ENCODE measurements at places on chromosomes 6 and 20.

GRCh38 chr6:53441035-53441493, 92.3 kb upstream of the ELOVL5 start:
- no peak for DNase-seq

GRCh38 chr20:3931664-3932063, 42.5 kb downstream of the PANK2 start:
- no peak for DNase-seq

- DNase-seq: no peak
These were observed 142.7 kb upstream of the EXOC2 start for GRCh38 chr6:835476-836160.

GRCh38 chr6:126842769-126843168, 275.7 kb upstream of the RSPO3 start:
- DNase-seq: no peak

DNA sequence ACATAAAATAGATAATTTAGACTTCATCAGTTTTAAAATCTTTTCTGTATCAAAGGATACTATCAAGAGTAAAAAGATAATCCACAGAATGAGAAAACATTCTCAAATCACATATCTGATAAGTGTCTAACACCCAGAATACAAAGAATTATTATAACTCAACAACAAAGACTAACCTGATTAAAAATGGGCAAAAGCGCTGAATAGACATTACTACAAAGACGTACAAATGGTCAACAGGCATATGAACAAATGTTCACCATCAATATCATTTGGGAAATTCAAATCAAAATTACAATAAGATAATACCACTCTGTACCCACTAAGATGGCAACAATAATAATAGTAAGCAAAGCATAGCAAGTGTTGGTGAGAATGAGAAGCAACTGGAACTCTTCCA, 503.8 kb downstream of the CDH26 start:
- DNase-seq: no peak

DNA sequence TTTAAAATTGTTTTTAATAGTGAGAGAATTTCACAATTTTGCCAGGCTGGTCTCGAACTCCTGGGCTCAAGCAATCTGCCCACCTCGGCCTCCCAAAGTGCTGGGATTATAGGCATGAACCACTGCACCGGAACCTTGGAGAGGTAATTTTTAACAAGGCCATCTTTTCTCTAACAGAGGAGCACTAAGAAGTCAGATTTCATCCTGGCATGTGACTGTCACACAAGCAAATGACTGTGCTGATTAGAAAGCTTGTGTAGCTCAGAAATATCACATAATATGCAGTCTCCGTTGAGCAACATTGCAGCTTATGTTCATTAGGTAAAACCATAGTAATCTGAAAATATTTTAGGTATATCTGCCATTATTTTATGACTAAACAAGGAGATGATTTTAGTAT, 156.0 kb downstream of the CCDC170 start:
- DNase-seq: no peak

DNA sequence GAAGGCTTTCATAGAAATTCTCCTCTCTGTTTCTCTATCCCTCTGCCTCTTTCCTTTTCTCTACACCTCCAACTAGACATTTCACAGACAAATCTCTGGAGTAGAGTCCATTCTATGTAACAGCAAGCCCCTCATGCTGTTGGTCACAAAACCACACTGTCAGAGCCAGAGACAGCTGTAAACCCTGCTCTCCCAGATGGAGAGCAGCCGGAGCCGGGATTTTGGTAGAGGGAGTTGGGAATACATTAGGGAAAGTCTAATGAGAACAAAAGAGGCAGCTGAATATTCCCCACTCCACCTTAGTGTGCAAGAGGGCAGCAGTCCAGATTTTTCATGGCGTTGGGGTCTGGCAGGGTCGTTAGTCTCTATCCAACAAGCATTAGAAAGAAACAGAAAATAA, 68.3 kb upstream of the EDN1 start:
- no peak for DNase-seq

GRCh38 chr20:25466846-25467245, 59.4 kb downstream of the GINS1 start:
- no peak for DNase-seq

- no peak for DNase-seq
These were observed 23.8 kb downstream of the PCNA start for GRCh38 chr20:5095931-5096330.

GRCh38 chr6:34027445-34027936, 118.4 kb downstream of the GRM4 start:
- DNase-seq: peak; percentile 82

DNA sequence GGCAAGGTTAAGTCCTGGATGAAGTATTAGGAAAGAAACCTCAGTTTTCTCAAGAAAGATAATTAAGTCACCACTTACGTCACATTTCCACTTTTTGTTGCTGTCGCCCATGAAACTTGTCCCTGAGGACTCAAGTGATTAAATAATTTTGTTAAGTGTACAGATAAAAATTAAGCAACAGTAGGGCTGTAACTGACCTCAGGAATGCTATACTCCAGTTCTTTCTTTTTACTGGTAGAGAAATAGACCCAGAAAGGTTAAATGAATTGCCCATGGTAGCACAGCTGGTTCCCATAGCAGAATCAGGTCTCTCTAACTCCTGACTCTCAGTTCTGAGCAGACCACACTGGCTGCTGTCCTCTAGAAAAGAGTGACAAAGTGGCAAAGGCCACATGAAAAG, 54.5 kb downstream of the CLIC5 start:
- no peak for DNase-seq

- DNase-seq: peak; percentile 33
These were observed 255.9 kb downstream of the SYNE1 start for GRCh38 chr6:152380993-152381898.

Measured in H9 (cell line).